ENCODE measurements at places on chromosomes 12 and 14.

DNA sequence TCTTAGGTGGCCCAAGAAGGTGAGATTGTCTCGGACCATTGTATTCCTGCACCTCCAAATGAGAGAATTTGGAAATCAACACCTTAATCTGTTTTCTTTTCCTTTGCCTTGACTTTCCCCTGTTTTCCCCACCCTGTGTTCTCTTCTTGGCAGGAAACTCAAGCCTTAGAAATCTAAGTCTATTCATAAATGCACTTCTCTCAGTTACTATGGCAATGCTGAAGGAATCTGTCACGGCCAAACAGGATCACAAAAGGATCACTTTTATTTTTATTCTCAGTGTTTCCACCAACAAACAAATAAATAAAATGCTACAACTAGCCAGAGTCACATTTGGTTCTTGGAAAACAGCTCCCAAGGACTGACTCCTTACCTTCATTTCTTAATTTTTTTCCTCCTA, 270.5 kb downstream of the BCAT1 start:
- DNase-seq, result no peak

DNA sequence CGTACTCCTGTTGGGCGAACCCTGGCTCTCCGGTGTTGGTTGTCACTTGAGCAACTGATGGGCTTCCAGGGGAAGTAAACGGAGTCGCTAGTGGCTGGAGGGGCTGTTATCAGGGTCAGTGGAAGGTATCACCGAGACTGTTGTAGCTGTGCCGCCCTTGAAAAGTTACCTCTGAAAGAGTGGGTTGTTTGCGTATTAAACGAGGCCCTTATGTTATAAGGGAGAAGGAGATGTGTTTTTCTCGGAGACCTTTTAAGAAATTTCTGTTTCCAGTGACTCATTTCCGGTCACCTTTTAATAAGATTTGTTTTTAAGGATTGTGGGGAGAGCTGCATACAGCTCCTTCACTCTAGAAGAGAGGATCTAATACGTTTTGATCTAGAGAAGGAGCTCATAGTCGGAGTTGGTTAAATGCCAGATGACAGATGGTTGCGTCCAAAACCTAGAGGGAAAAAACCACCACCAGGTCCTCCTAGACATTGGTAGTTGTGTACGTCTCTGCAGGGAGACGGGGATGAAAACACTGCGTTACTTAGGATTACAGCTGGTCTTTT, 750 bp upstream of the DBX2 start:
- DNase-seq, result no peak

DNA sequence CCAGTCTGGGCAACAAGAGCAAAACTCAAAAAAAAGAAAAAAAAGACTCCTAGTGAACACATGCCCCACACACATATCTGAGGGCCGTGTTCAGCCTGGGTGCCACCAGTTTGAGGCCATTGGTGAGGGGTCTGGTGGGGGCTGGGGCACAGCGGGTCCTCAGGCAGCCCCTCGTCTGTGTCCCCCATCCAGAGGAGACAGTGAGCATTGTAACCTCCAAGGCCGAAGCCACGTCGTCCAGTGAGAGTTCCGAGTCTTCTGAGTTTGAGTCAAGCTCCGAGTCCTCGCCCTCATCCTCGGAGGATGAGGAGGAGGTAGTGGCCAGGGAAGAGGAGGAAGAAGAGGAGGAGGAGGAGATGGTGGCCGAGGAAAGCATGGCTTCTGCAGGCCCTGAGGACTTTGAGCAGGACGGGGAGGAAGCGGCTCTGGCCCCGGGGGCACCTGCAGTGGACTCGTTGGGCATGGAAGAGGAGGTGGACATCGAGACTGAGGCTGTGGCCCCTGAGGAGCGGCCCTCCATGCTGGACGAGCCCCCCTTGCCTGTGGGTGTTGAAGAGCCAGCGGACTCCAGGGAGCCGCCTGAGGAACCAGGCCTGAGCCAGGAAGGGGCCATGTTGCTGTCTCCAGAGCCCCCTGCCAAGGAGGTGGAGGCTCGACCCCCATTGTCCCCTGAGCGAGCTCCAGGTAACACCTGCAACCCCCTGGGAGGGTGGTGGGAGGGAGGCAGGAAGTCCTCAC, 15.6 kb downstream of the SETD1B start:
- no peak for DNase-seq

DNA sequence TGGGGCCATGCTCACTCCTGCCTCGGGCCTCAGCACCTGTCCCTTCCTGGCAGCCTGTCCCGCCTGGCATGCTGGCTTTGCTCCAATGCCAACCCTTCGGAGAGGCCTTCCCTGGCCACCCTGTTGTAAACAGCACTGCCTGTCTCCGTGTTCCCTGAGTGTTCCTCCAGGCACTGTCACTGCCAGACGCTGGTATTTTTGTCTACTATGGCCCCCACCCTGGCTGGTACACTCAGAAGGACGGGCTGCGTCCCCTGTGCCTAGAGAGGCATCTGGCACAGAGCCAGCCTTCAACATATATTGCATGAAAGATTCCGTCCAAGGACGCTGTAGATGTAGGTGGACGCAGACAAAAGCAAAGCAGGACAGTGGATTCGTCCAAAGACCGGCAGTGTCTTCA, 2.7 kb upstream of the ASPG start:
- no peak for DNase-seq

GRCh38 chr14:100037353-100037752, 27.9 kb upstream of the EVL start:
- no peak for DNase-seq

- no peak for DNase-seq
Observed at GRCh38 chr12:113340061-113340460, 5.2 kb upstream of the SLC8B1 start.

GRCh38 chr14:105281371-105282097, 19.3 kb downstream of the BRF1 start:
- no peak for DNase-seq

DNA sequence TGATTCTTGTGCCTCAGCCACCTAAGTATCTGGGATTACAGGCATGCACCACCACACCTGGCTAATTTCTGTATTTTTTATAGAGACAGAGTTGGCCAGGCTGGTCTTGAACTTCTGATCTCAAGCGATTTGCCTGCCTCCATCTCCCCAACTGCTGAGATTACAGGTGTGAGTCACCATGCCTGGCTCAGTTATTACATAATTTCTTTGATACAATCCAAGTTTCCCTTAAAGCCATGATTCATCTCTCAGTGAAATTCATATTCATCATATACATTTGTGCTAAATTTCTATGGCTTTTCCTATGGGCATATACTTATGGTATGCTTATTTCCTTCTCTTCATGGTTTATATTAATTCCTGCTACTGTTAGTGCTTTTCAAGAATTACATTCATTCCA, 29.1 kb upstream of the PZP start:
- DNase-seq, result no peak

DNA sequence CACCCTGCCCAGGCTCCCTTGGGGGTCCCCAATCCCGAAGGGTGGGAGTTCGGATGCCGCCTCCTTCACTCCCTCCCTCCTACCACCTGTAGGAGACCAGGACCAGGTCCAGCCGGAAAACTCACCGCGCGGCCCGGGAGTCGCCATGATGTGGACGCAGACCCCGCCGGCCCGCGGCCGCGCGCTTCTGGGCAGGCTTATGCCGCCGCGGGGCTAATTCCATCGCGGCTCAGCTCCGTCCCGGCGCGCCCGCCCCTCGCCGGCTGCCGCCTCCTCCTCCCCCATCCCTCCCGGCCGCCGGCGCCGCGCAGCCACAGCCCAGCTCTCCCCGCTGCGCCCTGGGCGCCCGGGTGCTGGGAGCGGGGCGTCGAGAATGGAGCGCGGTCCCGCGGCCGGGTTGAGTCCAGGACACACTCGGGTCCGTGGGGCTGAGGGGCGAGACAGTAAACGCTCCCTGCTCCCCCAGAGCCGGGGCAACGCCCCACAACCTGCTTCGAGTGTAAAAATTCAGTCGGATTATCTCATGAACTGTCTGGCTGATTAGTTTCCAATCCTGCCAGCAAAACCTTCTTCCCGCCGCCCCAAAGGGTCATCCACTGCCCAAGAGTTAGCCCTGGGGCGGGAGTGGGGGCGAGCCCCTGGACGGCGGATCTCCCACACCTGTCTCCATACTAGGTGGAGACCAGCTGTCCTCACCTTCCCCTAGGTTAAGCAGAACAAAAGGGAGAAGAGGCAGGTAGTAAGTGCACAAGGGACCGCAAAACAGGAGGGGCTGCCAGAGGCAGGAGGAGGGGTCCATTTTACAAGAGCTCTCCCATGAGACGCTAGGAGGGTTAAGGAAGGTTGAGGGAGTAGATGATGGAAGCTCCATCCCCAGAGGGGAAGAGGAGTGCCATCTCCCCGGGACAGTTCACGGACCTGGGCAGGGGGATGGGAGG, at the start of gene ANO2:
Gene ANO2 (minus strand): TSS at position 189 of the 938 bp plus-strand sequence. CDS start 42 bp downstream, at position 147.
- DNase-seq, result no peak

DNA sequence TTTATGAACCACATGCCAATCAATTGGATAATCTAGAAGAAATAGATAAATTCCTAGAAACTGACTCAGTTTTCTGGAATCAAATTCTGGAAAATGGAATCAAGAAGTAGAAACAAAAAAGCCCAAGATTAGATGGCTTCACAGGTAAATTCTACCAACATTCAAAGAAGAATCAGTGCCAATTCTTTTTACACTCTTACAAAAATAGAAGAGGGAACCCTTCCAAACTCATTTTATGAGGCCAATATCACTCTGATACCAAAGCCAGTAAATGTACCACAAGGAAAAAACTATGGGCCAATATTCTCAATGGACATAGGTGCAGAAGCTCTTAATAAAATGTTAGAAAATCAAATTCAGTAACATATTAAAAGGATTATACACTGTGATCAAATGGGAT, 35.7 kb upstream of the MYRFL start:
- DNase-seq, result no peak

- DNase-seq, result no peak
Observed at GRCh38 chr14:61229475-61229888, 51.7 kb downstream of the TMEM30B start.

DNA sequence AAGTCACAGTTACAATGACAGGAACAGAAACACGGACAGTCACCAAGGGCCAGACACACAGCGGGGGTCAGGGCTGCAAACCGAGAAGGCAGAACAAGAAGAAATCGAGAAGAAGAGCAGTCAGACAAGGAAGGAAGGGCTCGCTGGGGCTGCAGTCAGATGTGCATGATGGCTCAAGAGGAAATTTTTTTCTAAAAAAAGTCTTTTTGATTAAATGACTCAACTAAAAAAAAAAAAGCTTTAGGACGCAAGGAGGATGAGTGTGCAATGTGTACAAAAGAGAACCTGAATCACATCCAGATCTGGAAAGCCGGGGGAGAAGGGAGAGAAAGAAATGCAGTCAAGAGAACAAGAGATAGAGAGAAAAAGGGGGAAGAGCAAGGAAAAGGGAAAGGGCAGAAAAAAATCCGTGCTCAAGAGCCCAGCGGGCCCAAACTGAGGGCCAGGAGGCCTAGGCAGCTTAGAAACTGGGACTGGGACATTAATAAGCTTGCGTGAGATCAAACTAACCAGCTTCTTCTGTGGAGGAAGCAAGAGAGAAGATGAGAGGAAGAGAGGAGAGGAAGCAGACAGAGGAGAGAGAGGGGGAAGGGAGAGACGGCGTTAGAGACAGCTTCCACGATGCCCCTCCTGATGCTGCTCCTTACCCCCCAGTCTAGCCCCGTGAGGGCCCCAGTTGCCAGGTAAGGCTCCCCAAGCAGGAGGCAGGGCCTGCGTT, 6.7 kb downstream of the IFFO1 start:
- DNase-seq, result no peak

- no peak for DNase-seq
Observed at GRCh38 chr12:332581-333205, 56.4 kb downstream of the KDM5A start.
